ENCODE measurements at places on chromosomes 1 and 21.

DNA sequence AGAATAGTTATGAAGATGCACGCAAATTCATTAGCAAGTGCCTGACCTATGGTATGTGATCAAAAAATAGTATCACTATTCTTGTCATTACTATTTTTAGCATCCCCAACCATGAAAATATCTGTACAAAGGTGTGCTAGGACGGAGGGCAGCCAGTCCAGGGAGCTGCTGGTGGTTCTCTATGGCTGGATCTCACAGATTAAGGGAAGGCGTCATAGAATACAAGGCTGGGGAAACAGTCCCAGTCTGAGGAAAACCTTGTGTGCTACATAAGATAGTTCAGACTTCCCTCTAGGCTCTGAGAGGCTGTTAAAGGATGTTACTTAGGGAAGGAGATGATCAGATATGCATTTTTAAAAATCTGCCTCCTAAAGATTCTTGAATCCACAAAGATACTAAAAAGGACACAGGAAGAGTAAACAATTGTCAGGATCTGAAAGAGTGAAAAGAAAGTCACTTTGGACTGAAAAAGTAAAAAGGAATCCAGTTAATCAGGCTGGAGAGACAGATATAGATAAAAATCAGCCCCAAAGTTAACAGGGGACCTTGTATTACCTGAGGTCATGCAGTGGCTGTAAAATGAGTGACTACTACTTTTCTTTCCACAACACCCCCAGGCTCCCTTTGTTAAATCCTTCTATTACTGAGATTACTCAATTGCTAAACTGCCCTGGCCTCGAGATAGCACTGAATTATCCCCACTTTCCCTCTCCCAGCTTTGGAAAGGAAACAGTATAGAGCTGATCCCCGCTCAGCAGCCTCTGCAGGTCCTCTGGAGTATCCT lies 108.6 kb downstream of the MAB21L3 start:
- no peak for DNase-seq

DNA sequence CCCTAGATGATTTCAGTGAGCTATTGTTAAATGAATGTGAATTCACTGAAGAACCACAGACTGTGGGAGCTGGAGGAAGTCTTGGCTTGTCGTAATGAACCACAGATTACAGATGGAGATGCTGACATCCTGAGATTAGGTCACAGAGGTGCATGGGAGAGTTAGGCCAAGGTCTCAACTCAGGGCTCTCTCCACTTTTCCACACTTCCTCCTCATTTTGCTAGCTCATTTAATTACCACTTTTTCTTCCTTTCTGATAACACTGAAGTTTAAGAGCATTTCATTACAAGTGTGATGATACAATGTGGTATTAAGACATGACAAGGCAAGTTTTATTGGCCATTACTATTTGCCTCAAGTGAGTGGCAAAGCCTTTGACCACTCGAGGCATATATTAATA lies 30.8 kb downstream of the ST6GALNAC3 start:
- no peak for DNase-seq

- DNase-seq = peak; percentile 6
Measured at GRCh38 chr1:76218888-76219287, 144.3 kb downstream of the ST6GALNAC3 start.

- no peak for DNase-seq
Measured at GRCh38 chr1:17204546-17205440, at the start of gene PADI1. Gene PADI1, plus strand, starts transcription at chr1:17205128. Its CDS starts 90 bp downstream, at chr1:17205218.

GRCh38 chr1:3865606-3866160 lies 8.4 kb downstream of the DFFB start:
- DNase-seq = no peak

GRCh38 chr1:14441302-14441741 lies 157.2 kb upstream of the KAZN start:
- DNase-seq = no peak

GRCh38 chr1:29269382-29269781 lies 33.1 kb downstream of the PTPRU start:
- no peak for DNase-seq

DNA sequence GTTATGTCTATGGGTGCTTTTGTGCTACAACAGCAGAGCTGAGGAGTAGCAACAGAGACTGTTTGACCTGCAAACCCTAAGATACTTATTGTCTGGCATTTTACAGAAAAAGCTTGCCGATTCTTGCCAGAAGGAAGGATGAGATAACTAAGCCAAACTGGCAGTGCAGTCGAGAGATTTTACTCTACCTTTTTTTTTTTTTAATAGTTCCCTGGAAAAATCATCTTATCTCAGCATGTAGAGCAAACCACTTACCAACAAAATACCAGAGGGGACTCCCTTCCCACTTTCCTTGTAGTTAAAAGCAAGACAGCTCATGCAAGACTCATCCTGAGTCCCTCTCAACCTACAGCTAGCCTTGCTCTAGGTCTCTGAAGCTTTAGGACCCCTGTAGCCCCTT lies 132.9 kb downstream of the SYT2 start:
- no peak for DNase-seq

GRCh38 chr21:27536319-27536718 lies 569.4 kb upstream of the ADAMTS5 start:
- DNase-seq = no peak

DNA sequence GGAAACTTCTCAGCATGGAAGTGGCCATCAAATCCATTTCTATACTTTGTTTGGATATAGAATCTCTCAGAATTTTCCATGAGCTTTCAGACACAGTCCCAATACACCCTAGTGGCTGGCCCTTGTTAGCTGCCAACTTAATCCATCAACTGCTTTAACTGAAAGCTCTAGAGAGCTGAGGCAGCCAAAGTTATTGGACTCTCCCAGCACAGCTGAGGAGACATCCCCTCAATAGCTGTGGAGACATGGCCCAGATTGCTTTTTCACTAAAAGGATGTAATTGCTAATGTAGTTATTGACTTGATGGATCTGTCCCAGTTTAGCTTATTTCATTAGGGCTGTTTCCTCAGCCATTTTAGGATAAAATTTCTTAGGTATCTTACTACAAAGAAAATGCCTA lies 94.8 kb upstream of the PRMT6 start:
- DNase-seq = no peak

- no peak for DNase-seq
Measured at GRCh38 chr21:28773036-28773435, 219.6 kb downstream of the LTN1 start.

- DNase-seq = no peak
Measured at GRCh38 chr1:161159913-161160243, 578 bp downstream of the USP21 start.

- no peak for DNase-seq
Measured at GRCh38 chr1:92051948-92052347, 22.2 kb downstream of the EPHX4 start.

GRCh38 chr1:52234708-52235107 lies 92.8 kb downstream of the ZFYVE9 start:
- no peak for DNase-seq

- peak; percentile 51 for DNase-seq
Measured at GRCh38 chr1:201937624-201938213, 8.6 kb downstream of the LMOD1 start.

- peak; percentile 14 for DNase-seq
Measured at GRCh38 chr1:220810963-220811362, 24.2 kb downstream of the MTARC1 start.

- peak; percentile 96 for DNase-seq
Measured at GRCh38 chr1:9275567-9276034, 17.1 kb upstream of the SPSB1 start.

GRCh38 chr1:9653491-9654050 lies 2.0 kb downstream of the PIK3CD start:
- DNase-seq = peak; percentile 52

GRCh38 chr1:109335091-109335490 lies 28.3 kb upstream of the MYBPHL start:
- no peak for DNase-seq

DNA sequence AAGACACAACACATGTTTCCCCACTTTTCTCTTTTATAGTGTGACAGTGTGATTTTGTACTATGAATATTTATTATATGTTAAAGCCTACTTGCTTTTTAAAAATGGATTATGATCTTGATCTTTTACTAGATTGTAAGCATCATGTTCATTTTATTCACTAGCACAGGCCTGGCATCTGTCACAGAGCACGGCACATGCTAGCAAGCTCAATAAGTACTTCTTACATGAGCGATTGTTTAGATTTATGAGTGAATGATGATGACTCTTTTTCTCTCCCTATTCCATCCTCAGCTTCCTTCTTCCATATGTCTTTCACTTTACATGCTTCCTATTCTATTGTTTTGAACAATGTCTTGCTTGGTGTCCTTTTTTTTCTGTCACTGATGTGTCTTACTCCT lies 1454.1 kb downstream of the MRPL39 start:
- no peak for DNase-seq

DNA sequence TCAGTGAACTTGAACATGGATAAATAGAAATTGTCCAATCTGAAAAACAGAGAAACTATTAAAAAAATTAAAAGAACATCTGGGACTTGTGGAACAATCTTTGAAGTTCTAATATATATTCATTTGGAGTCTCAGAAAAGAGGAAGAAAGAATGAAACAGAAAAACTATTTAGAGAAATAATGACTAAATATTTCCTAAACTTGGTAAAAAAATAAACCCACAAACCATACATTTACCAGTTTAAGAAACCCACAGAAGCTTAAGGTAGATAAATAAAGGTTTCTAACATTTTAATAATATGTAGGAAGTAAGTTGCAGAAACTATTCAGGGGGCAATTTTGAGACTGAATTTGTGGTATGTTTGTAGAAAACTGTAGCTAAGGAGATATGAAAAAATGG lies 437.8 kb downstream of the PTBP2 start:
- peak; percentile 91 for DNase-seq

GRCh38 chr21:43286196-43286595 lies 117.4 kb downstream of the CRYAA start:
- DNase-seq = no peak

DNA sequence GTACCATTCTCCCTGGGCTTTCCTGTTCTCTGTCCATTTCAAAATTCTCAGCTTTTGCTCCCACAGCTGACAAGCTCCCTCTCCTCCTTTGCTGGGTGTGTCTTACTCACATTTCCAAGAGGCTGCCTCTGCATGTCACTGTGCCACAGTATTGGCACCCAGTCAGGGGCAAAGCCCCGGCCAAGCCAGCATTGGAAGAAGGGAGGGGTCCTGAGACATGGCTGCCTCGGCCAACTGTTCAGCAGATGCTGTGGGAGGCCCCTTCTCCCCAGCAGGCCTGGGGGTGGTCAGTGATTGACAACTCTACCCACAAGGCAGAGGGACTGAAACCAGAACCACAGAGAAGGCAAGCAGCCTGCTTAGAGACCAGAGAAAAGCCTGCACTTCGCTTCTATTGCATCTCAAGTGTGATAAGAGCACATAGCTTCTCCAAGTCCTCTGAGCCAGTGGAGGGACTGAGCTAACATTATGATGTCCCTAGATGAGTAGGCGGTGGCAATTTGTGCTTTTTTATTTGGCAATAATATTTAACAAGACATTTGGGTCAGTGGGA lies 294.1 kb downstream of the SIPA1L2 start:
- no peak for DNase-seq
